ENCODE measurements at places on chromosomes 11 and 22. TPM values are rescaled to one million over a fixed set of nuclear protein-coding genes. Genes with fewer than 3 reads are reported as not detected.

GRCh38 chr11:34870548-34871196 is 45.5 kb downstream of the APIP start:
- no peak for DNase-seq

DNA sequence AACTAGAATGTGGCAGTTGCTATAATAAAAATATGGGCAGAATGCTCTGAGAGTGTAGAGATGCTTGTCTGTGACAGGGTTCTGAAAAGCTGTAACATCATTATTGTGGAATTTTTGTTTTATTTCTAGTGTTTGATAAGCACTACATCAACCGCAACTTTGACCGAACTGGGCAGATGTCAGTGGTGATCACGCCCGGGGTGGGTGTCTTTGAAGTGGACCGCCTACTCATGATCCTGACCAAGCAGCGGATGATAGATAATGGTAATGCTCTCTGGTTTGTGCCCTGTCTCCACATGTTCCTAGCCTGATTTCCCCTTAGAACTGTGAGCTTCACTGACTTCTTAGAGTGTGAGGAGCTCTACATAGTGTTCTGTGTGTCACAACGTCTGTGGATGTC is 48.8 kb downstream of the DEPDC5 start:
- no peak for DNase-seq

DNA sequence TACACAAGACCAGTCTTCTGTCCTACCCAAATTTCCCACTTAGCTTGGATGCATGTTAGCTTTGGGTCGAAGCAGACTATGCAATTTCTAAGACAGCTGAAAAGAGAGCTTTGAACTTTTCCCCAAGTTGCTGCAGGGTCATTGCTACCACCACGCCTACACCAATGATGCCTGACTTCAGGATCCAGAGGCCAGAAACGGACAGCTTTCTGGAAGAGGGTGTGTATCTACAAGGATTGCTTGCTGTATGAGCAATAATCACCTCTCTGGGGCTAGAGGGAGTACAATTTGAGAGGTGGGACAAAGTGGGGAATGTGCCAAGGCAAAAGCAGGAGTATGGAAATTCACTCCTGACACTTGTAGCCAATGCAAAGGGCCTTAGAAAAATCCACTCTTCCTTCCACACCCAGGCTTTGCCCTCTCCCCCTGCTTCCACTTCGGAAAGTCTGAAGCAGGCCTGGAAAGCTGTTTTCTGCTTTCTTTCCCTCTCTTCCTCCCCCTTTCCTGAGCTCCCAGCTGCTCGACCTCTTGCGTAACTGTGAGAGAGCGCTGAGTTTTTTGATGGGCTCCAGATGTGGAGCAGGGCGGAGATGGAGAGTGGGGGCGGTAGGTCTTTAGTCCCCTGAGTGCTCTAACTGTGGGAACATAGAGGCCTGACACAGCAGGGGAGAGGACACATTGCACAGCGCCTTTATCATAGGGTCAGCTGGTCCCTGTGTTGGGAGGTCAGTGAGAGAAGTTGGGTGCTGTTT is 2.1 kb upstream of the PHLDB1 start:
- peak; percentile 89 for DNase-seq

DNA sequence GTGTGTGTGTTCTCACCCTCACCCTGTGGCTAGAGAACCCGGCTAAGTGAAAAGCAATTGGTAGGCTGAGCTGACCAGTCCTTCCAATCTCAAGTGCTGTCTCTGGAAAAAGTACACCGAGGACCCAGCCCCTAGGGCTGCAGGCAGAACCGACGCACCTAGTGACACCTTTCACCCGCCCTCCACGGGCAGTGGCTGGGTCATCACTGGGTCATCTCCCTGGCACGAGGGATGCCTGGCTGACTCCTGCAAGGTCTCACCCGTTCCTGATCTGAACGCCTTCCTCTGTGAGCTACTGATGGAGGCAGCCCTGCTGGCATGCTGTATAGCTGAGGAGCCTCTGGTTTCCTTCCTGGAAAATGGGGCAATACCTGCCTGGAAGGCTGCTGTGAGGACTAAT is 311.5 kb downstream of the NTM start:
- DNase-seq = no peak

DNA sequence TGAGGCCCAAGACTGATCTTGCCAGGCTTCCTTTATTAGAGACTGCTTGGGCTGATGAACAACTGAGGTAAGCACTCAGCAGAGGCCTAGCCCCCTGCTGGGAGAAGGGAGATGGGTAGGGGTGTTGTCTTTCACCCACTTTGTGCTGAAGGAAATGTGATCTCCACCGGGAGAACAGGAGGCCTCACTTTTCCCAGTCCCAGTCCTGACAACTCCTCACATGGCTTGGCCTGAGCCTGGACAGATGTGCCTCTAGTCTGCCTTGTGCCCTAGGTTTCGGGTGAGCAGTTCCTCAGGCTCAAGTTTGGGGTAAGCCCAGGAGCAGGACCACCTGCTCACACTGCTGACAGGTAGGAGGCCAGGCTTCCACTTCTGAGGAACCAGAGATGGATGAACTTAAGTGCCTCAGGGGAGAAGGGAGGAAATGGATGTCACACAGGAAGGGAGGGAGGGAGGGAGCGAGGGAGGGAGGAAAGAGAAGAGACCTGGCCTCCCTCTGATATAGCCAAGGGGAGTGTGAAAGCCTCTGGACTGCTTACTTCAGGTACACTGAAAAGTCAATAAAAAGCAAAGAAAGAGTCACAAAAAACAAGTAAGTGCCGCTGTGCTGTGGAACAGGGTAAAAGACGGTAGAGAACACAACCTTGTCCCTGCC is 8.1 kb downstream of the CLPB start:
- DNase-seq = no peak

- no peak for DNase-seq
Measured at GRCh38 chr11:117966908-117967307, 19.3 kb upstream of the IL10RA start.

DNA sequence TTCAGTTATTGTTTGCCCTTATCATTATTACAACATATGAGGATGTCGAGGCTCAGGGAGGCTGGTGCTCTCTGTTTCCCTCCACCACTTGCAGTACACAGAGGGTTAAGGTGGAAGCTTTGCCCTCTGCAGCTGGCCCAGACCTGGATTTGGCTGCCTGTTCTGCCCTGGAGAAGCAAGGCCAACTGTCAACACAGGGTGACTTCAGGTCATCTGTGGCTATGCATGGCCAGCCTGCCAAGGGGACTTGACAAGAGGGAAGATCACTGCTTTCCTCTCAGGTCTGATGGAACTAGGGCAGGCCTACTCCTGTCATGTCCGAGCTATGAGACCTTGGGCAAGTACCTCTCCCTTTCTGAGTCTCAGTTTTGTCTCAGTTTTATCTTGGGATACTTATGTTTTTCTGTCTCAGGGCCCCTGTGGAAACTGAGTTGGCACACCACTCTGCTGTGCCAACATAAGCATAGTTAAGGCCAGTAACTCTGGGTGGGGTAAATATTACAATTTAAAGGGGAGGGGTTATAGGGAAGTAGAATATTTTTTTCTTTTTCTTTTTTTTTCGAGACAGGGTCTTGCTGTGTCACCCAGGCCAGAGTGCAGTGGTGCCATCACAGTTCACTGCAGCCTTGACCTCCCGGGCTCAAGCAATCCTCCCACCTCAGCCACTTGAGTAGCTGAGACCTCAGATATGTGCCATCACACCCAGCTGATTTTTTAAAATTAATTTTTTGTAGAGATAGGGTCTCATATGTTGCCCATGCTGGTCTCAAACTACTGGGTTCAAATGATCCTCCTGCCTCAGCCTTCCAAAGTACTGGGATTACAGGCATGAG is 2.4 kb upstream of the THRSP start:
- peak; percentile 17 for DNase-seq

DNA sequence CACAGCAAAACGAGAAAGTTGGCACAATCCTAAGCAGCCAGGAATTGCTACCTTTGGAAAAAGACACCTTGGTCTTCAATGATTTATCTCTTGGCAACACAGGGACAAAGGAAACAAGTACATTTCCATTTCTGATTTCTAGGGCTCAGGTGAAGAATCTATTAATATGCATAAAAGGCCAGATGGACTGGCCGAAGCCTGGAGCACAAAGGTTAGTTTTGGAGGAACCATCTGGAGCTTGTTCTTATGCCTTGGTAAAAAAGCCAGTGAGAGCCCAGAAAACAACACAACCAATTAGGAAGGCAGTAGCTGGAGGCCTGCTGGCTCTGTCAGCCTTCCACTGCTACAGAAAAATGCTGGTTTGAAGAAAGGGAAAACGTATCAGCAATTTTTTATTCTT is 713.5 kb upstream of the API5 start:
- no peak for DNase-seq

GRCh38 chr11:78935398-78936068 is 360.9 kb upstream of the NARS2 start:
- DNase-seq = no peak

- no peak for DNase-seq
Measured at GRCh38 chr22:24550902-24551435, 4.0 kb downstream of the GUCD1 start.

DNA sequence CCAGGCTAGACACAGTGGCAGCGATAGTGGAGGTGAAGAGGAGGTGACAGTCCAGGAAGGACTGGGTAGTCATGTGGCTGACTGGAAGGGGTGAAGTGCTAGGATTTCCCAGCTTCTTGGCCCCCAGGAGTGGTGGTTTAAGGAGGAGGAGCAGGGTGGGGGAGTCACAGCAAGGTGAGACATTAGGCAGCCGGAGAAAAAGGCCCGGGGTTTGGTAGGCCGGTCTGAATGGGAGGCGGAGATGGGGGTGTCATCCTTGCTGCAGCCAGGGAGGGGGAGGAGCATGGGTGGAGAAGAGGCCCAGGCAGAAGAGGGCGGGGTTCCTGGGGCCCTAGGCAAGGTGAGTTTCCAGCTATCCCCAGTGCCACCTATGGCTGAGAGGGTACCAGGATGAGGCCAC is 6.1 kb downstream of the SIPA1 start:
- no peak for DNase-seq

DNA sequence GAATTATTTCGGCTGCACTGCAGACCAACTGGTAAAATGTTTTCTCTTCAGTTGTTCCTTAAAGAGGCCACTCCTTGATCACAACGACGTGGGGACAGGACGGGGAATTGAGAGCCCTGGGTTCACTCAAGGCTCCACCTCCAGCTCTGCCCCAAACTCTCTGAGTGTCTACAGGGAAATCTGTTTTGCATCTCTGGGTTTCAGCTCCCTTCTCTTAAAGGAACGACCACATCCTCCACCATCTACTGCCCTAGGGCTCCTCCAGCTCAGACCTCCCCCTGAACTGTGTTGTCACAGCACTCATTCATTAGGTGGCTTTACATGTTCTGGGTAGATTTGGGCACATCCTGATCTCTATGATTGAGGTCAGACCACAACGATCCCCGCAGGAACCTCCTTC is 5.1 kb upstream of the PPFIA1 start:
- DNase-seq = no peak

GRCh38 chr11:66651016-66651415 is 12.5 kb downstream of the RBM4 start:
- DNase-seq = no peak

GRCh38 chr11:95305705-95306104 is 74.7 kb upstream of the SESN3 start:
- no peak for DNase-seq

GRCh38 chr11:19551457-19551856 is 161.2 kb upstream of the NAV2 start:
- no peak for DNase-seq

GRCh38 chr11:26204101-26204500 is 127.8 kb upstream of the ANO3 start:
- no peak for DNase-seq

SCGB1D2 gene
- total RNA-seq = not detected

CARD16 gene
- total RNA-seq = not detected

MAP6 gene
- total RNA-seq = not detected

CCDC83 gene
- total RNA-seq = not detected

P2RX6 gene
- 51.2 TPM for total RNA-seq

HOATZ gene
- total RNA-seq = not detected

C11orf91 gene
- total RNA-seq = 1.1 TPM

CRYBB2 gene
- not detected for total RNA-seq

Measured in LHCN-M2 (cell line).